Suppressor macrophage (primary cell): ENCODE measurements at places on chromosomes 5 and 9.

GRCh38 chr5:78744951-78745534, 96.5 kb upstream of the LHFPL2 start:
- no peak for DNase-seq

DNA sequence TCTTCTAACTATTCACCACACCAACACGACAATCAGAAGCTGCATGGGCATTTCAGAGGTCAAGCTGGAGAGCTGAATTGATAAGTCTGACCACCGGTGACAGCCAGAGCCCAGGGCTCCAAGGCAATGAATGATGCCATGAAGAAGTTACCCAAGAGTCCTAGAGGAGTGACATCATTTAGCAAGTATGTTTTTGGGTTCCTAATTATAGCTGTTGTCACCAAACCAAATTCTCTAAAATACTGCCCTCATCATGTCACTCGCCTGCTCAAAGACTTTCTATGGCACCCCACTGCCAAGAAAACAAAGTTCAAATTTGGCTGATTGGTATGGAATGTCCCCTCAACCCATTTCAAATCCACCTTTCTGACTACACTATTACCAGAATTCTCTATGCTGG, 235.1 kb downstream of the SPOCK1 start:
- no peak for DNase-seq

DNA sequence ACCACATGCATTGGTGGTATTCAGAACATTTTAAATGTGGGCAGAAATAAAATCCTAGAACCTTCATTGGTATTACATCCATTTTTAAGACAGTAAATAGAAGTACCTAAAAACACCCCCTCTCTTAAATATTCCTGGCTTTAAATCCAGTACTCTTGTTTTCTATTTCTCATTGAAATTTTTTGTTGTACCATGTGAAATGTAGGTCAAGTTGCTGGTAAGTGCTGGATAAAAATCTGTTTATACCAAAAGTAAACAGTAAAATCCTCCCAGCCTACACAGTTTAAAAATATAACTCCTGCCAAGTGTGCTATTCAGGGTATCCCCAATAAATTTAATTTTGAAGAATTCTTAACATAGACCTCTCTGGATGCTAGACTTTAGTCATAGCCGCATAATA, 75.0 kb upstream of the FST start:
- DNase-seq, result no peak

GRCh38 chr9:21316860-21317259, 11.7 kb upstream of the IFNA5 start:
- DNase-seq, result no peak

DNA sequence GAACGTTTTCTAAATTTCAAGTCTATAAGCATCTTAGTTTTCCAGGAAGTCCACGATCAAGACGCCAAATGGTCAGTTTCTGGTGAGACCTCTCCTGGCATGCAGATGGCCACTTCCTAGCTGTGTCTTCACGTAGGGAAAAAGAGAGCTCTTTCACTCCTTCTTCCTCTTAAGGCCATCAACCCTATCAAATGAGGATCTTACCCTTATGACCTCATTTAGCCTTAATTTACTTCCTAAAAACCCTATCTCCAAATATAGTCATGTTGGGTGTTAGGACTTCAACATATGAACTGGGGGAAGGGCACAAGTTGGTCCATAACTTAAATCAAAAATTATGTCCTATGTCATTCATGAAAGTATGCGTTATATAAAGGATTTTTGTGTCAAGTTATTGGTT, 229.5 kb downstream of the ARL15 start:
- peak; percentile 28 for DNase-seq

GRCh38 chr5:7877851-7878250, 8.9 kb downstream of the MTRR start:
- no peak for DNase-seq
